Heart left ventricle (tissue), 16 donors: ENCODE measurements at places on chromosomes 5 and 9. TPM values are rescaled to one million over a fixed set of nuclear protein-coding genes. Genes with fewer than 3 reads are reported as not detected.

LAMC3 gene
- total RNA-seq: 0.25 TPM

DNA sequence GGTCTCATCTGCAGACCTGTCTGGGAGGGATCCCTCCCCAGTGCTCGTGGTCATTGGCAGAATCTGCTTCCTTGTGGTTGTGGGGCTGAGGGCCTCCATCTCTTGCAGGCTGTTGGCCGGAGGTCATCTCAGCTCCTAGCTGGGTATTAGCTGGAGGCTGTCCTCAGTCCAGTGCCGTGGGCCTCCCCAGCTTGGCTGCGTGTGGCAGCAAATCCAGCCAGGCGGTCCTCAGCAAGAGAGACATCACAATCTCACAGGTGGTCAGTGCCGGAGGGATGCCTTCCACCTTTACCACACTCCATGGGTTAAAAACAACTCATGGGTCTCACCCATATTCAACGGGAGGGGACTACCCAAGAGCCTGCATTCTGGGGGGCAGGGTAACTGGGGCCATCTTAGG, 155.5 kb downstream of the RXRA start:
- no peaks in the 10 kb centered on the region for H3K27me3 ChIP-seq
- H3K4me3 ChIP-seq: no peak overlapping the region
- no peaks in the 10 kb centered on the region for H3K4me1 ChIP-seq
- no peaks in the 10 kb centered on the region for H3K36me3 ChIP-seq
- peak; percentile 8 for DNase-seq

DNA sequence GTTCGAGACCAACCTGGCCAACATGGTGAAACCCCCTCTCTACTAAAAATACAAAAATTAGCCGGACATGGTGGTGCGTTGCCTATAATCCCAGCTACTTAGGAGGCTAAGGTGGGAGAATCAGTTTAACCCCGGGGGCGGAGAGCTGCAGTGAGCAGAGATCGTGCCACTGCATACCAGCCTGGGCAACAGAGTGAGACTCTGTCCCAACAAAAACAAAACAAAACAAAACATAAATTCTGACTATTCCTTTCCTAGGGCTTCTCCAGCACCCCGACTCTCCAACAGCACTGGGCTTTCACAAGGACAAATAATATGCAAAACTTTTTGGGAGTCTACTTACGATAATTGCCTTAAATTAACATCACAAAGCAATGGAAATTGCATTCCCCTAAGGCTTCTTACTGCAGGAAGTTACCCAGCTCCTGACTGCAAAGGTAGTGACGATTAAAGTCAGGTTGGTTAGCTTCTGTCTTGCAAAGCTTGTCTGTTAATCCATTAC, 15.9 kb upstream of the CDKN2AIPNL start:
- no peaks in the 10 kb centered on the region for H3K27me3 ChIP-seq
- no peaks in the 10 kb centered on the region for H3K36me3 ChIP-seq
- H3K27ac ChIP-seq: no peak overlapping the region
- H3K4me1 ChIP-seq: no peaks in the 10 kb centered on the region
- H3K4me3 ChIP-seq: no peak overlapping the region

- H3K36me3 ChIP-seq: no peaks in the 10 kb centered on the region
- peak overlapping the region; percentile 99 for H3K27ac ChIP-seq
- DNase-seq: peak; percentile 88
- peak overlapping the region; percentile 94 for H3K4me3 ChIP-seq
- H3K27me3 ChIP-seq: no peaks in the 10 kb centered on the region
Measured at GRCh38 chr9:131275332-131276093, 797 bp downstream of the FAM78A start.

DNA sequence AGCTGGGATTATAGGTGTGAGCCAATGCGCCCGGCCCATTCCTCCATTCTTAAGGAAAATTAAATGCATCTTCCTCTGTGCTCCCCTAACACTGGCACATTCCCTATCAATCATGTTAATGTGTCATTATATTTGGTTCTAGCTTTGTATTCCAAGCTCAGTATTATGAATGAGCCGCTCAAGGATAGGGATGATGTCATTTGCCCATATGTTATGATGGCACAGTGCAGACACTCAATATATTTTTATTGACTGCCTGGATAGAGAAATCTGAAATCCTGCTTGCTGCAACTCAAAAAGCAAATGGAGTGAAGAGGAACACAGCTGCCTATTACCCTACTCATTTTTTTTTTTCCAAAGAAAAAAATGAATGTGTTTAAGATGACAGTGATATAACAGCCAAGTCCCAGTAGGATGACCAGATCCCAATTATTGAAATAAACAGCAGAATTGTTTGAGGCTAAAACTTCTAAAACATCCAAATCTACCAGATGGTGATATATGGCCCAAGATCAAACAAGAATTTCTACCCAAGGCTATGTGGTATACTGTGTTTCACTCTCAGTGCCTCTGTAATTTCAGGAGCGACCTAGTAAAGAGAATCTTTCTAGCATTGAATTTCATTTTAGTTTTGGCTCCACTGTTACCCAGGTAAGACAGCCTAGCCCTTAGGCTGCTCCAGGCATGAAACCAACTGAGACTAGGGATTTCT, 16.3 kb downstream of the SUSD1 start:
- no peak overlapping the region for H3K27ac ChIP-seq
- no peaks in the 10 kb centered on the region for H3K4me1 ChIP-seq
- no peaks in the 10 kb centered on the region for H3K27me3 ChIP-seq
- no peaks in the 10 kb centered on the region for H3K36me3 ChIP-seq

SV2C gene
- not detected for total RNA-seq

- DNase-seq: no peak
- H3K27ac ChIP-seq: no peak overlapping the region
- H3K4me3 ChIP-seq: no peak overlapping the region
- no peaks in the 10 kb centered on the region for H3K27me3 ChIP-seq
- H3K36me3 ChIP-seq: peaks cover 42% of the 10 kb centered on the region
Measured at GRCh38 chr9:36118201-36118600, 18.3 kb upstream of the GLIPR2 start.

- peak; percentile 87 for DNase-seq
- no peak overlapping the region for H3K27ac ChIP-seq
- H3K27me3 ChIP-seq: no peaks in the 10 kb centered on the region
- H3K4me1 ChIP-seq: peaks cover 4% of the 10 kb centered on the region
- no peaks in the 10 kb centered on the region for H3K36me3 ChIP-seq
Measured at GRCh38 chr5:136082390-136083193, 50.1 kb upstream of the SMAD5 start.

DNA sequence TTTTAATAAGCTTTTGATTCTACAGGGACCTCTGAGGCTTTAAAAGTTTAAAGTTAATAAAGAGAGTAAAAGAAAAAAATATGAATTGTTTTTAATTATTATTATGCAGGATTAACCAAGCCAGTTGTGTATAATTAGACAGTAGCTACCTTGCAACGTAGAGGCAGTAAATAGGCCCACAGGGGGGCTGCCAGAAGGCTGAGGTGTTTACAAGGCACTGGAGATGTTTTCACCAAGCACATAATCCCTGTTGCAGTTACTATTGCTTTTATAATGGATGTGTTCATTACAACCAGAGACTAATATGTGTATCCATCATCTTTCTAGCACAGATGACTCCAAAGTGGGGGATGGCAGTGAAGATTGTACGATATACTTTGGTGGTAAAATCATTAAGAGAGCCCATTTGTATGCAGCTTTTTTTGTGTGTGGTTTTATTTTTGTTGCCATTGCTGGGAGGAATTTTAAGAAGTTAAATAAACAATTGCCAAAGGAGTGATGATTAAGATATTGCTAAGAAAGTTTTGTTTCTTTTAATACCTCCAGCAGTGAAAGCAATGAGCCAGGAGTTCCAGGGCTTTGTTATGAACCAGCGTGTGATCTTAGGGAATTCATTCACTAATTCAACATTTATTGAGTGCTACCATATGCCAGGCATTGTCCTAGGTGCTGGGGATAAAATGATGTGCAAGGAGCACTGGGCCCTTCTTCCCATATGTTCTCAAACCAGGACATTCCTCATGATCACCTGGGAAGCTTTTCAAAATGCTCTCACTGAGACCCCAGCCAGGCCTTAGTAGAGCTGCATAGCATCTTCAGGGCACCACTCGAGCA, 138.7 kb upstream of the EFNA5 start:
- H3K27me3 ChIP-seq: no peaks in the 10 kb centered on the region
- DNase-seq: no peak
- H3K27ac ChIP-seq: no peak overlapping the region
- no peaks in the 10 kb centered on the region for H3K4me1 ChIP-seq

GRCh38 chr9:116152941-116153764, 438 bp upstream of the PAPPA start:
- peaks cover 5% of the 10 kb centered on the region for H3K4me1 ChIP-seq
- no peaks in the 10 kb centered on the region for H3K36me3 ChIP-seq
- peak overlapping the region; percentile 55 for H3K27ac ChIP-seq
- no peak for DNase-seq

- H3K27ac ChIP-seq: no peak overlapping the region
- H3K27me3 ChIP-seq: no peaks in the 10 kb centered on the region
- H3K4me3 ChIP-seq: no peak overlapping the region
- DNase-seq: no peak
- no peaks in the 10 kb centered on the region for H3K36me3 ChIP-seq
Measured at GRCh38 chr5:68745448-68745847, 348.4 kb upstream of the SLC30A5 start.

GRCh38 chr5:174303437-174304045, 258.0 kb downstream of the NSG2 start:
- no peaks in the 10 kb centered on the region for H3K27me3 ChIP-seq
- no peaks in the 10 kb centered on the region for H3K4me1 ChIP-seq
- no peak overlapping the region for H3K4me3 ChIP-seq
- no peak overlapping the region for H3K27ac ChIP-seq

GRCh38 chr9:115192835-115193525, 75.0 kb upstream of the TNC start:
- H3K4me1 ChIP-seq: no peaks in the 10 kb centered on the region
- H3K4me3 ChIP-seq: no peak overlapping the region
- no peak overlapping the region for H3K27ac ChIP-seq
- no peaks in the 10 kb centered on the region for H3K27me3 ChIP-seq

FBP2 gene
- not detected for total RNA-seq

GPRIN1 gene
- 0.54 TPM for total RNA-seq

- no peaks in the 10 kb centered on the region for H3K27me3 ChIP-seq
- H3K4me3 ChIP-seq: no peak overlapping the region
- peaks cover 99% of the 10 kb centered on the region for H3K36me3 ChIP-seq
- H3K27ac ChIP-seq: no peak overlapping the region
Measured at GRCh38 chr9:128587453-128587852, 35.1 kb downstream of the SPTAN1 start.

ABLIM3 gene
- 102 TPM for total RNA-seq

DNA sequence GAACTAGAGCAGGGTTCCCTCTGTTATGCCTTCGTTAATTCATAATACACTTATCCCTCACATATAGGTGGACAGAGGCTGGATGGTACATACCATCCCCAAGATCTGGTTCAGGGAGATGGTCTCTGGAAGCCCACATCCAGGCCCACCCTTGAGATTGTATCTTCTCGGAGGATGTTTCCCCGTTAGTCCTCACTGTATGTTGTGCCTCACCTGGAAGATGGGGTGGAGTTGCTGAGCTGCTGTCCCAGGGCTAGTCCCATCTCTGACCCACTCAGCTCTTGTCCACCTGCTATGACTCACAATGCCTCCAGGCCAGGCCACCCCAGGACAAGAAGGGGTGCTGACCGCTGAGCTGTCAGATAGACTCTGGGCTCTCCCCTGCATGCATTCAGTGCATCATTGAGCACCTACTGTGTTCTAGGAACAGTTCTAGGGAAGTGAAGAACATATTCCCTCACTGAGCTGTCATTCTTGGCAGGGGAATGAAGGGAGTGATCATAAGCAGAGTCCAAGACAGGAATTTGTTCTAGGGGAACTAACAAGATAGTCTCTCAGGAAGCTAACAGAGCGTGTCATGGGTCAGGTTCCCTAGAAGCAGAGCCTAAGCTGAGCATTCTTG, at the start of gene CBY3:
TSS of gene CBY3 (minus strand) at position 255 of the 622 bp plus-strand sequence. CDS start at position 139, 116 bp downstream.
- H3K4me3 ChIP-seq: no peak within 1 kb of the TSS
- H3K4me1 ChIP-seq: peaks cover 21% of the 10 kb centered on the region
- no peaks in the 10 kb centered on the region for H3K36me3 ChIP-seq
- H3K27me3 ChIP-seq: no peaks in the 10 kb centered on the region

SHROOM1 gene
- 4.7 TPM for total RNA-seq

GARIN3 gene
- not detected for total RNA-seq

CAVIN4 gene
- 80.5 TPM for total RNA-seq

DNA sequence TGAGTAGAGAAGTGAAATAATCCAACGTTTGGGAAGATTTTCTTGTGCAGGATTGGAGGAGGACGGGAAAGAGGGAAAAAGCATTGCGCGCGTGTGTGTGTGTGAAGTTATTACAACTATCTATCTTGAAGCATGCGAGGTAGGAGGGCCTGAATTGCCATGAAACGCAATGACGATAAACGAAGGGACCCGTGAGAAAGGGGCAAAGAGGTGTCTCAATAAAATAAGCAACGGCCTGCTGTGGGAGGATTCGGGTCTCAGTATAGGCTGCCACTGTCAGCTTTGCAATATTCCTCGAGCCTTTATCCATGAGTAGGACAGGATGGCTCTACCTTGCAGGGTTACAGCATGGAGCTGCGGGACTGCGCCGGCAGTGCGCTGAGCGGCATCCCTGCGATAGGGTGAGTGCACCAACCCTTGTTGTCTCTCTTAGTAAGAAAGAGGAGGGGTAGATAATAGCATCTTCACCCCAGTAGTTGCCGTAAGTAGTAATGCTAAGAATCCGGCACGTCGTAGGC, 631 bp upstream of the RCL1 start:
- DNase-seq: no peak
- H3K36me3 ChIP-seq: no peaks in the 10 kb centered on the region
- H3K4me3 ChIP-seq: peak overlapping the region; percentile 94
- H3K4me1 ChIP-seq: no peaks in the 10 kb centered on the region
- no peaks in the 10 kb centered on the region for H3K27me3 ChIP-seq

PCDHB12 gene
- total RNA-seq: 0.81 TPM

GRCh38 chr5:102018690-102019089, 277.4 kb downstream of the SLCO4C1 start:
- H3K27ac ChIP-seq: no peak overlapping the region
- H3K27me3 ChIP-seq: no peaks in the 10 kb centered on the region
- no peak overlapping the region for H3K4me3 ChIP-seq
- no peaks in the 10 kb centered on the region for H3K36me3 ChIP-seq

- peaks cover 28% of the 10 kb centered on the region for H3K4me1 ChIP-seq
- H3K27me3 ChIP-seq: peaks cover 9% of the 10 kb centered on the region
- peak overlapping the region; percentile 80 for H3K4me3 ChIP-seq
- no peaks in the 10 kb centered on the region for H3K36me3 ChIP-seq
- DNase-seq: peak; percentile 61
- H3K27ac ChIP-seq: peak overlapping the region; percentile 77
Measured at GRCh38 chr9:34375901-34376595, 650 bp downstream of the MYORG start.

GRCh38 chr5:82019342-82020138, 47.7 kb downstream of the ATG10 start:
- no peak for DNase-seq
- no peak overlapping the region for H3K4me3 ChIP-seq
- H3K36me3 ChIP-seq: no peaks in the 10 kb centered on the region
- peak overlapping the region; percentile 58 for H3K27ac ChIP-seq
- no peaks in the 10 kb centered on the region for H3K4me1 ChIP-seq
